ENCODE measurements at places on chromosomes 11 and 22.

DNA sequence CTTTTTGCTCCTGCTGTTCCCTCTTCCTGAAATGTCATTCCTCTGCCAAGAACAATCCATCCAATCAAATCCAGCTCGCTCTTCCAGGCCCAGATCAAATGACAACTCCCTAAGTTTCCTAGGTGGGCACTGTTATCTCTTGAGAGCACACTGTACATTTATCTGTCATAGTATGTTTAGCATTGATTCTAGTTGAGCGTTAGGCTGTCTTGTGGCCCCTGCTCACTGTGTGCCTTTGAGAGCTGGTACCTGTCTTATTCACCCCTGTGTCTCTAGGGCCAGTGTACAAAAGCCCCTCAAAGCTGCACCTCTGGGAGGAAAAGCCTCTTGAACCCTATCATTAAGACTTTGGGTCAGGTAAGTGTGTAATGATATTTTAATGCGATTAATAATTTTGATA is 7.1 kb upstream of the LMO2 start:
- DNase-seq, result no peak

- no peak for DNase-seq
These were observed 114.1 kb downstream of the LARGE1 start for GRCh38 chr22:33806191-33806590.

DNA sequence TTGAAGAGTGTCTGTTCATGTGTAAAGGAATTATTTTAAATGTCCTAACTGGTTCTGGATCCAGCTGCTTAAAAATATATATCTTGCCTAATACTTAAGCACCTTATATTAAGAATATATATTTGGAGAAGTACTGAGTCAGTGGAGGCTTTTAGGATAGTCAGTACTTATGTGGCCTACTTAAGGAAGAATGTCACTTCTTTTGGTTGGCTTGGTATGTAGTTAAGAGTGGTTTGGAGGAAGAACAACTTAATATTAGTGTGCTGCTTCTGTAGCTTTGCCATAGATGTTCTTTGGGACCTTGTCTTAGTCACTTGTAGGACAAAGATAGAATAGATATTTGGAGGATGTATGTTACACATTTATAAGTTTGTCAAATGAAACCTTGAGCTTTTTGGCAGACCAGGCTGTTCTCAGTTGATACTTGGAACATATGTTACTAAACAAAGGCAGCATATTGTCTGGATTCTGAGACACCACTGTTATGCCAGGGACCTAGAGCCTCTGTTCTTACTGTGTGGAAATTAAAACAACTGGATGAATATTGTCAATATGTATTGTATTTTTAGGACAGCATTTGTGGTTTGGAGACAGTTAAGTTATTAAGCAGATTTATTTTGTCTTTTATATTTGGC is 4.9 kb downstream of the HIPK3 start:
- DNase-seq, result no peak

GRCh38 chr11:132818951-132819350 is 713.4 kb downstream of the OPCML start:
- DNase-seq, result no peak

DNA sequence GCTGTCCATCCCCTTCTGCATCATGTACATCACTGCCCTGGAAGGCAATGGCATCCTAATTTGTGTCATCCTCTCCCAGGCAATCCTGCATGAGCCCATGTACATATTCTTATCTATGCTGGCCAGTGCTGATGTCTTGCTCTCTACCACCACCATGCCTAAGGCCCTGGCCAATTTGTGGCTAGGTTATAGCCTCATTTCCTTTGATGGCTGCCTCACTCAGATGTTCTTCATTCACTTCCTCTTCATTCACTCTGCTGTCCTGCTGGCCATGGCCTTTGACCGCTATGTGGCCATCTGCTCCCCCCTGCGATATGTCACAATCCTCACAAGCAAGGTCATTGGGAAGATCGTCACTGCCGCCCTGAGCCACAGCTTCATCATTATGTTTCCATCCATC is 337 bp downstream of the OR52B6 start:
- DNase-seq, result no peak

GRCh38 chr22:30247561-30247960 is 1.0 kb upstream of the LIF start:
- DNase-seq, result no peak

- DNase-seq, result no peak
These were observed 953 bp upstream of the PACS1 start for GRCh38 chr11:66068923-66069714.

DNA sequence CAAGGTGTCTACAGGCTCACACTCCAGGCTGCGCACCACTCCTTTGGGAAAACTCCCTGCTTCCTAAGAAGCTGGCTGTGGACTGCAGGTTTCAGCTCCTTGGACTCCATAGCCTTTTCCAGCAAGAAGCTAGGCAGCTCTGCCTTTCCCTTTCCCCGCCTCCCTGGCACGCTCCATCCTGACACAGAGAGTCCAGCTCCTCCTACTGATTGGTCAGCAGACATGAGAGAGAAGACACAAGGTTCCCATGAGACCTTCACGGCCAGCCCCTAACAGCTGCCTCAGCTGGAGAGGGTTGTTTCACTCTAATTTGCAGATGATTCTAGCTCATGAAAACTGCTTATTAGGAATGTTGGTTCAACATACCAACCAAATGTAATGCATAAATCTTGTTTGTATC is 27.6 kb downstream of the TENM4 start:
- DNase-seq, result no peak

- DNase-seq, result no peak
These were observed 73.1 kb downstream of the TMPRSS5 start for GRCh38 chr11:113632981-113633380.

DNA sequence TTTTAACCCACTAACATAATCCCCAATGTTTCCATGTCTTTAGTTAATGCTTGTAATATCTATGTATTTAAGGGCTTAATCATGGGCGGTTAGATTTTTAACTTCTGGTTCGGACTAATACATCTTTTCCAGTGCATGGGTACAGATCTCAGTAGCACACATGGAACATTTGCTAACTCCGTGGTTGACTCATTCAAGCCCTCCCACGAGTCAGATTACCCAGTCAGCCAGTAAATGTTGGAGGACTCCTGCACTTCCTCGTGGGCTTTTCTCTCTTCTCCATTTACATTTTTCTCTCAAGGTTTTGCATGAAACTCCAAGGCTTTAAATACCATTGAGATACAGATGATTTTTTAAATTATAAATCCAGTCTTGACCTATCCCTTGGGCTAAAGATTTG is 313.9 kb downstream of the ST3GAL4 start:
- DNase-seq, result no peak

DNA sequence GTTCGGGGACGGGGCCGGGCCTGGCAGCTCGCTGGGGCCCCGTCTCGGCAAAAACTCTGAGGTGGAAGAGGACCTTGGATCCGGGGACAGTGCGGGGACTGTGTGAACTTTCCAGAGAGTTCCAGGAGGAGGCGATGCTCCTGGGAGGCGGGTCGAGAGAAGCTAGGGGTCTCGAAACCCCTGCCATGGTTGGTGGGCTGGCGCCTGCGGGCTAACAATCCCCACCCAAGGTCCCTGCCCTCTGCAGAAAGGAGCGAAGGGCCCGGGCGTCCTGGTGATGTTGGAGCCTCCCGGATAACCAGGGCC is 4.7 kb upstream of the GRK2 start:
- DNase-seq, result no peak

- DNase-seq, result no peak
These were observed 196.1 kb upstream of the B3GAT1 start for GRCh38 chr11:134607963-134608750.

DNA sequence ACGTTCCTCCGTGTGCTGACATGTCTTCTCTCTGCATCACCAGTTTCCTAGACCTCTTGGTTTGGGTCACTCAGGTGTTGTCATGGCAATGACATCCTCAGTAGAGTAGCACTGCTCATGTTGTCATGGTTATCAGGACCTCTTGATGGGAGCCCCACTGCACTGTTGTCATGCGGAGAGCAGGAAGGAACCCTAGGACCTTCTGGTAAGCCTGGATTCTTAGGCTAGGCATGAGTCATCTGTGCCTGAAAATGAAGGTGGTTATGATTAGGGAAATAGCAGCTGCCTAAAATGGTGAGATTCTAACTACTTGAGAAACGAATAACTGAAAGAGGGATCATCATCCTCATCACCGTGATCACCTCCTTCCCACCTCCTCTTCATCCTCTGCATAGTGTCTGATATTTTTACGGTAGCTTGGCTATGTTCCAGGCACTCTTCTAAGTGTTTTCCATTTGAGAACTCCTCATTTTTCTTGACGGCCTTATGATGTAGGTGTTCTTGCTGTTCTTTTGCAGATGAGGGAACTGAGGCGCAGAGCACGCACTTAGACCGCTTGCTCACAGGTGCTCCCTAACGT is 858.4 kb downstream of the NTM start:
- no peak for DNase-seq

DNA sequence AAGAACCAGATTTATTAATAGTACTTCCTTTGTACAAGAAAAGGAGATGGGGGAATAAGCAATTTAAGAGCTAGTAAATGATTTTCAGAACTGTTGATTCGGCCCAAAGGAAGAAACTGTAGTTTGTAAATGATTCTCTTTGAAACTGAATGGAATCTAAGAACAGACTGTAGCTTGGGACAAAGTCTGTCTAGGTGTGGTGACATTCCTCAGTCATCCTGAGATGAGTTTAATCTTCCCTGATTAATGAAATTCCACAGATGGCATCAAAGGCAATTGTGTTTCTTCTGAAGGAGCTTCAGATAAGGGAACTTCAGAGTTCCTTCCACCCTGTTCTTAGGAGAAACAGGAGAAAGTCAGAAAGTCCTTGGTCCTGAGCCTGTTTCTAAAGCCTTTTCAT is 2095.9 kb downstream of the LRRC4C start:
- DNase-seq, result no peak

DNA sequence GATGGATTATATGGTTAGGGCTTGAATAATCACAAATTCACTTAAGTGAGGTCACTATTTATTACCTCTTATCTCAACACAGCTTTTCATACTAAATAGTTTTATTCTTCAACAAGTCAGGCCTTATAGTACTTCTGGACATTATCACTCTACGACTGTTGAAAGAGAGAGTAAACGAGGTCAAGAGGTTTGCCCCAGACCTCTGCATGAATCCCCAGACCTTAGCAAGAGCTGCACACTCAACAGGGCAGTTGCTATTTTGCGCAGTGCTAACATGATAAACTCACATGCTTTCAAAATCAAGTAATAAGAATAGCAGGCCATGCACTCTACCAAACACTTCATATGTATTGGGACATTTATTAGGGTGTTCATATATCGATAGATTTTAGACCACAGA is 60.5 kb downstream of the DDI1 start:
- DNase-seq, result no peak

GRCh38 chr22:40920526-40920925 is 30.7 kb upstream of the RBX1 start:
- DNase-seq, result no peak

- no peak for DNase-seq
These were observed 86.6 kb downstream of the RTL6 start for GRCh38 chr22:44411226-44412135.

GRCh38 chr11:27443746-27444507 is 28.7 kb downstream of the LGR4 start:
- peak; percentile 42 for DNase-seq

- no peak for DNase-seq
These were observed 259.5 kb downstream of the BRD1 start for GRCh38 chr22:49567899-49568750.

DNA sequence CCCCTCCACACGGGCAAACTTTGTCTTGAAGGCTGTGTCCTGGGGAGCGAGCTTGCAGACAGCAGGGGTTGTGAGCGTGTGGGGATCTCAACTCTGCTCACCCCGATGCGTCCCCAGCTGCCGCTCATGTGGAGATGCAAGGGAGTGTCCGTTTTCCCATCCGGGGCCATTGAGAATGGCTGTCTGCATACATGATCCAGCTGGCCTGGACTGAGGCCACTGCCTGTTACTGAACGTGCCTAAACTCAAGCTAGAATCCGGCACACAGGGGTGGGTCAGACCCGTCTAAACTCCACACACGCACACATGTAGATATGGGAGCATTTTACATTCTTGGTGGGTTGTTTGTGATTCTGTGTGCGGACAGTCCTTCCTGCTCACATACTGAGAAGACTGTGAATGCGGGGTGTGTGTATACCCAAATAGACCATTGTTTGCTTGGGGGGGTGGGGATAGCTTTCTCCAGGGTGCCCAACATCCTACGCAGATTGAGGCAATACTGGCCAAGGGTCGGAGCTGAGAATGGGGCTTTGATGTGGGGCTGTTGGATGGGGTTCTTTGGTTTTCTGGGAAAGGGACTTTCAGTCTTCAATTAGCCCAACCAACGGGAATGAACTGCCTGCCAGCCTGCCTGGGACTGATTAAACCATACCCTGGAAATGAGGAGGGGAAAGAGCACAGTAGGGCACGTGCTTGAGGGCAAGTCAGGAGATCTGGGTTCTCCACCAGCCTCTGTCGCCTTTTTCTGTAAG is 60.4 kb downstream of the ST3GAL4 start:
- no peak for DNase-seq

DNA sequence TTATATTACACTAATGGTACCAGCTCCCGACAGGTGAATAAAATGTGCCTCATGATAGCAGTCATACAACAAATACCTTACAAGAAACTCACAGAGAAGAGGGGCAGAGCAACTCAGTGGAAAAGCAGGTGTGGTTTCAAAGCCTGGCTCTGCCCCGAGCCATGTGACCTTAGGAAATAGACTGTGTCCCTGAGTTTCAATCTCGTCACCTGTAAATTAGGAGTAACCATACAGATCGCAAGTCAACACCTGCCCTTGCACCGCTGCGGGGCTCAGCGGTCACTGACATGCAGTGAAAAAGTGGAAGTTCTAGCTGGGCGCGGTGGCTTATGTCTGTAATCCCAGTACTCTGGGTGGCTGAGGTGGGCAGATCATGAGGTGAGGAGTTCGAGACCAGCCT is 11.9 kb upstream of the MRTFA start:
- no peak for DNase-seq
